ENCODE measurements at places on chromosomes 2 and 18.

DNA sequence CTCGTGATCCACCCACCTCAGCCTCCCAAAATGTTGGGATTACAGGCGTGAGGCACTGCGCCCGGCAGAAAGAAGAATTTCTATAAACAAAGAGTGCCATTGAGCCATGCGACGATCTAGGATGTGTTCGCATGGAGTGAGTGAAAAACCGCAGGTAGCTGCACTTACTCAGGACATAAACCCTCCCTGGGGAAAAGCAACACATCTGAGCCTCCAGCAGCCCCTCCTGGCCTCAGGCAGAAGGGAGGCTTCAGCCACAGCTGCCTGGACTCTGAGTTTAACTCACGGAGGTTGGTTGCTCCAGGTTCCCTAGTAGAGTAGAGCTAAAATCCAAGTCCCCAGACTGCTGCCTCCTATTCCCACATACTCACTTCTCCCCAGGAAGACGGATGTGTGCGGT, 11.3 kb upstream of the STK25 start:
- no peak for DNase-seq

- peak; percentile 52 for DNase-seq
Observed at GRCh38 chr2:48249025-48249424, 280.9 kb upstream of the STON1 start.

GRCh38 chr18:50749421-50749820, 70.4 kb downstream of the MRO start:
- no peak for DNase-seq

DNA sequence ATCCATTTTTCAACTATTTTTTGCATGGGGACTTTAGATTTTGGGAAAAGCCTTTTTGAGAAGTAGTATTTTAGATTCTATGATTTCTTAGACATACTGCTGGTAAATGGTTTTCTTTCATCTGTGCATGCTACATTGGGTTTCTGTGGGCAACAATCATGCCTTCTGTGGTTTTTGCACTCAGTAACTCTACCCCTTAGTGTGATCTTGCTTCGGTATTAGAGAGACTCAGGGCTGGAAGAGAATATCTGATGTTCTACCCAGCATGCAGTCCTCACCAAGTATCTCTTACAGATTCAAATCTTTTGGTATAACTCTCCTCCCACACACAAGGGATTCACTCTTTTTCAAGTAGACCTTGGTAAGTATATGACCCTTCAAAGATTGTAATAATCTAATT, 183.0 kb downstream of the PMAIP1 start:
- no peak for DNase-seq

GRCh38 chr2:187581125-187581896, 27.1 kb upstream of the TFPI start:
- peak; percentile 76 for DNase-seq

GRCh38 chr2:23803264-23803964, 123.5 kb downstream of the ATAD2B start:
- DNase-seq: peak; percentile 77

- peak; percentile 78 for DNase-seq
Observed at GRCh38 chr2:201471732-201472393, 20.3 kb downstream of the STRADB start.

DNA sequence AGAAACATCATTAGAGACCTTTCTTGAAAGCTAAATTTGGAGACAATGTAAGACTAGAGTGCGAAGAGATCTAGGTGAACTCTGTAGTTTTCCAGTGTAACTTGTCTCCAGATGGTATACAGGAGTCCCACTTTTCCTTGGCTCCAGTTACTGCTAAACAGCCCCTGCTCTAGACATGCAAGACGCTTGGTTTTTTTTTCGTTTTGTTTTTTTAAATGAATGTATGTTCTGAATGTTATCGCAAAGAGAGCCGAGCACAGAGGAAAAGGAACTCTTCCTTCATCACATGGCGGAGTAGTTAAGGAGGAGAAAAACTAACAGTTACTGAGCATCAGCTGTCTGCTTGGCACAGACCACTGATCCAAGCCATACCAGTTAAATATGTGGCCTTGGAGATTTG, 2.4 kb downstream of the RALB start:
- no peak for DNase-seq

DNA sequence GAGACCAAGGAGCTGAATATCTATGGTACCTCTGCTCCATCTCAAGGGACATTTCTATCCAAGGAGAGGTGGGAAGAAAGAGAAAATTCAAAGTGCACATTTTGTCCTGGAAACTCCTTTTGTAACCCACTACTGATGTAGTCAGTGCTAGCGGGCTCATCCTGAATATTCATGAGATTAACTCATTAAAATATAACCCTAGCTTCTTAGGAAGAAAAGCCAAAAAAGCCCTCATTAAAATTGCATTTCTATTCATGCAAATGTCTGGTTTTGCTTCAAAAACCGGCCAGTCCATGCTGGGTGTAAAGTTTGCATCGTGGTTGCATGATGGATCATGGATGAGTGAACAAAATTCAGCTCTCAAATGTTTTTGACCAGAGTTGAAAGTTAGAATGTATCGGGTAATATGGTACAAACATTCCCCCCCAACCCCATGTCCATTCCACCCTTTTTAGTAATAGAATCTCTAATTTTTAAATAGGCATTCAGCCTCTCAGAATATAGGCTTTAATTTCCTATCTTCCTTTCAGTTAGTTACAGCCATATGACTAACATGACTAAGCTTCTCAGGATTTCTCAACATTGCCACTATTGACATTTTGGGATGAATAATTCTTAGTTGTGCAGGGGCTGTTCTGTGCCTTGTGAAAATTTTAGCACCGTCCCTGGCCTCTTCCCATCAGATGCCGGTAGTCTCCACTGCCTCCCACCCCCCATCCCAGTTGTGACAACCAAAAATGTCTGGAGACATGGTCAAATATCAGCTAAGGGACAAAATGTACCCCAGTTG, 104.2 kb upstream of the RND3 start:
- DNase-seq: peak; percentile 75

GRCh38 chr18:23032030-23032582, 99.0 kb downstream of the RBBP8 start:
- DNase-seq: peak; percentile 82

GRCh38 chr2:222707689-222708273, 36.3 kb downstream of the MOGAT1 start:
- peak; percentile 74 for DNase-seq

DNA sequence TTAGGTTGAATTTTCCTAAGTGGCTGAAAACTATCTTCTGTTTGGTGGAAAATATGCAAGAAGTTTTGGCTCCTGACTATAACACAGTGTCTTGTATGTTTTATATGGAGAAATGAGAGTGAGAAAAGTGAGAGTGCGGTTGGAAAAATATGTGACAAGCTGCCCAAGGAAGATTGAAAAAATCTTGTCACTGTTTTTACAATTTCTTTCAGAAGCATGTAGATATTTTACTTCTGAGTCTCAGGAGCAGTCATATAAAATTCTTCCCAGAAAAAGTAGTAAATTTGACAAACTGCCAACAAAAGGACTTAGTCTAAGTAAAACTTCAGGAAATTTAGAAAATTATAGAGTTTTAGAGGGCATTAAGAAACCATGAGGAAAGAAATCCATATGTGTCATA, 19.4 kb upstream of the RMND5A start:
- no peak for DNase-seq

DNA sequence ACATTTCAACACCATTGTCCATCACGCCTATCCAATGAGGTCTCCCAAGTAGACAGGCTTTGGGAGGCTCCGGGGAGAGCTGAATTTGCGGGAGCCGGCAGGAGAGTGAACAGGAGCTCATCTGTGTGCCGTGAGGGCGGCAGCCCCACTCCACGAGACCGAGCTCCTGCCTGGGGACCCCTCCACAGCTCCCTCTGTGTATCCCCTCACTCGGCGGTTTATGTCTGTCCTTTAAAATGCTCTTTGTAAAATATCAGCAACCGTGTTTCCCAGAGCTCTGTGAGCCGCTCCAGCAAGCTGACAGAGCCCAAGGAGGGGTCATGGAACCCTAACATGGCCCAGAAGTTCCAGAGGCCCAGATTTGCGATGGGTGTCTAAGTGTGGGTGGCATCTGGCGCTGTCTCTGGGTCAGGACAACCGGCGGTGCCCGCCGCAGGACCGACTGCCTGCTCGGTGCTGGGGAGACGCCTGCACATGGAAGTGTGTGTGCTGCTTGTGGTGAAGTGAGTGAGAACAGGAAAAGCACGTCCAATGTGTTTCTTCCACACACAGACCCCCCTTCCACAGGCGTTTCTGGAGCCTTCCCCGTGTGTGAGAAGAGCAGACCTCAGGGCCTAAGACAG, 34.8 kb downstream of the SLC66A2 start:
- no peak for DNase-seq

DNA sequence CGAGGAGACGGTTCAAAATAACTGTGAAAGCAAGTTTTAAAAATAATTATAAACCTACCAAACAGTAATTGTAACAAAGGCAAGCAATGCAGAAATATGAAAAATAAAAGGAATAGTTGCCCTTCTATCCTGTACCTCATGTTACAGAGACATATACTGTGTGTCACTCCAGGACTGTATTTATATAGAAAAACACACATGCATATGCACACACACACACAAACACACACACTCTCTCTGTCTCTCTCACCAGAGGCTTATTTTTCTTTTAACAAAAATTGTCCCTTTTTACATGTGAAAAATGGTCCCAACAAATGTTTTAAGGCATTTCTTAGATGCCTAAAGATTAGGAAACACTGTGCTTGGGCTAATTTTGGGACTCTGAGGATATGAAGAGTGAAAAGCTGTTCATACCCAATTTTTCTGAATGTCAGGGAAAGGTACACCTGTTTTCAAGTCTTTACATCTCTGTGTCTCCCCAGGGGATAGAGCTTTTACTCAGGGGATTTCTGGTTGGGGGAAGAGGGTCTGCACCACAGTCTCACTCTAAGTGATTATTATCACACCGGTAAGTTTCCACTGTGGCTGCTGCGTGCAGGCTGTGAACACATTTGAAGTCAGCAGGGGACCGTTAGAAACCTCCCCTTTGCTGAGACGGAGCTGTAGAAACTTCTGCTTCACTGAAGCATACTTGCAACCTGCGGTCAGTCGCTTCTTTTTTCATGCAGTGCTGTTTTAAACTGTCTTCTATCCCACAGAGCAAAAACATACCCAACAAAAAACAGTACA, 51.4 kb upstream of the SPAG16 start:
- DNase-seq: no peak

GRCh38 chr2:7358865-7359447, 441.7 kb downstream of the RNF144A start:
- no peak for DNase-seq

- no peak for DNase-seq
Observed at GRCh38 chr2:71546777-71547281, 93.5 kb downstream of the DYSF start.

DNA sequence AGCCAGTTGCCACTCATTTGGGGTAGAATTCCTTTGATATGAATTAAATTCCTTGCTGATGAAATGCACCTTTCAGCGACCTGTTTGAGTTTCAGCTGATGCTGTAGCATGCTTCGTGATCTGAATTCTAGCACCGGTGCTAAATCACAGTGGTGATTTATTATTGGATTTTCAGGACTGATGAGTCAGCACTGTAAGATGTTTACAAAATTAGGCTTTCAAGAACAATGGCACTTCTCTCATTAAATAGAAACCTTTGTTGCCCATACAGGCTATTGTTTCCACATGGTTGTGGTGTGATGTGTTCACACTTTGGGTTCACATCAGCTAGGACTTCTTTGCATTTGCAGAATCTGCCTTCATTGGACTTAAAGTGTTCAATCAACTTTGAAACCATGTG, 687.7 kb downstream of the ARHGAP15 start:
- no peak for DNase-seq

GRCh38 chr2:238448031-238448955, 21.6 kb downstream of the ASB1 start:
- DNase-seq: no peak

DNA sequence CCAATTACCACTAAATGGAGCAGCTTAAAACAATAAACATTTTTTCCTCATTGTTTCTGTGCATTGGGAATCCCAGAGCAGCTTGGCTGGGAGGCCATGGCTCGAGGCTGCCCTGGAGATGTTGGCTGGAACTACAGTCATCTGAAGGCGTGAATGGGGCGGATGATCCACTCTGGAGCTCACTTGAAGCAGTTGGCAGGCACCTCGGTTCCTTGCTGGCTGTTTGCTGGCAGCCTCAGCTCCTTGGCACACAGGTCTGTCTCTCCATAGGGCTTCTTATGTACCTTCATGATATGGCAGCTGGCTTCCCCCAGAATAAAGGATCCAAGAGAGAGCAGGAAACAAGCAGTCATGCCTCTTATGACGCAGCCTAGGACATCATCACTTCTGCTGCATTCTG, 227.0 kb upstream of the COPS8 start:
- DNase-seq: no peak

GRCh38 chr2:112924821-112925220, 13.9 kb downstream of the IL37 start:
- no peak for DNase-seq

GRCh38 chr2:112821142-112821541, 15.4 kb downstream of the IL1B start:
- DNase-seq: no peak

GRCh38 chr2:69279931-69280681, 106.9 kb downstream of the GFPT1 start:
- no peak for DNase-seq

DNA sequence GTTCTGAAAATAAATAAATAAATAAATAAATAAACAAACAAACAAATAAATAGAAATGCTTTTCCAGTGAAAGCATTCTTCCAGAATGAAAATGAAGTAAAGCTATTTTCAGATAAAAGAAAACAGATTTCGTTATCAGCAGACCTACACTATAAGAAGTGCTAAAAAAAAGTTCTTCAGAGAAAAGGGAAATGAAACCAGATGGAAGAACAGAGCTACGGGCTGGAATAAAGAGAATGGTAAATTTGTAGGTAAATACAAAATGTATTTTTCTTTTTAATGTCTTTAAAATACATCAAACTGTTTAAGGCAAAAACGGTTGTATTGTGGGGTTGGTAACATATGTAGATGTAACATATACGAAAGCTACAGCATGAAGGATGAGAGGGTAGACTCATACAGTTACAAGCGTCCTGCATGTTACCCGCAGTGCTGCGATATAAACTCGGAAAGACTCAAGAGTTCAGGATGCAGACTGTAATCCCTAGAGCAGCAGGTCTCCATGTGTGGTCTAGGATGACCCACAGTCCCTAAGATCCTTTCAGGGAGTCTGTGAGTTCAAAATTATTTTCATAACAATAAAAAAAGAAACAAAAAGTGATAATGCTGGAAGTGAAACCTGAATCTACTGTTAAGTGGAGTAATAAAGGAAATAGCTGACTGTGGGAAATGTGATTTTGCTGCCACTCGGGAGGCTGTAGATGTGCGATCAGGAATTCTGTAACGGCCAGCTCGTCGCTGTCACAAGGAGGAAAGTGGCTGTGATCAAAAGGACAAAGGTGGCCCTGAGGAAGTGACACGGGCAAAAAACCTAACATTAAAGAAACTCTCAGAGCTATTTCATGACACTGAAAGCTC, 5.3 kb upstream of the RAB12 start:
- no peak for DNase-seq

GRCh38 chr2:65404988-65405697, 27.3 kb downstream of the SPRED2 start:
- no peak for DNase-seq
